ENCODE measurements at places on chromosomes 7 and 10. TPM values are rescaled to one million over a fixed set of nuclear protein-coding genes. Genes with fewer than 3 reads are reported as not detected.

Gene ST8SIA6
- 10.5 TPM for polyA plus RNA-seq

Gene WBP1L
- polyA plus RNA-seq: 40.9 TPM

Gene GCK
- 2.4 TPM for polyA plus RNA-seq

Gene NME8
- not detected for polyA plus RNA-seq

Gene CALCR
- not detected for polyA plus RNA-seq

Gene HSPA12A
- 13.8 TPM for polyA plus RNA-seq

Gene PAPOLB
- polyA plus RNA-seq: 0.13 TPM

Gene HDAC9
- 12.1 TPM for polyA plus RNA-seq

Gene KCTD7
- polyA plus RNA-seq: 31.3 TPM

Gene CHN2
- polyA plus RNA-seq: 3.9 TPM

Gene TWIST1
- polyA plus RNA-seq: 0.18 TPM

Gene CLRN3
- 0.15 TPM for polyA plus RNA-seq

Gene ADRA2A
- 0.29 TPM for polyA plus RNA-seq

Gene DNAH11
- 2.6 TPM for polyA plus RNA-seq

Gene GALNT17
- 10.7 TPM for polyA plus RNA-seq

Gene FRMPD2
- 1.6 TPM for polyA plus RNA-seq

Gene CYP26C1
- polyA plus RNA-seq: 0.05 TPM

Gene SNX10
- 8.4 TPM for polyA plus RNA-seq

Gene LRMDA
- 23.1 TPM for polyA plus RNA-seq

Gene C10orf95
- 2.1 TPM for polyA plus RNA-seq

Gene ASB4
- 1.7 TPM for polyA plus RNA-seq

Gene PILRB
- 52.3 TPM for polyA plus RNA-seq

Gene POM121C
- polyA plus RNA-seq: 78.5 TPM

Gene GRM3
- 0.30 TPM for polyA plus RNA-seq

Gene SPDYE2
- 6.1 TPM for polyA plus RNA-seq

Gene TMEM270
- polyA plus RNA-seq: not detected

Gene DNAJB12
- 26.3 TPM for polyA plus RNA-seq

Gene DRGX
- not detected for polyA plus RNA-seq

Gene PLAC9
- polyA plus RNA-seq: 59.4 TPM

Gene STAMBPL1
- 14.4 TPM for polyA plus RNA-seq

Gene FAM25C
- polyA plus RNA-seq: not detected

Gene GIMAP8
- 24.8 TPM for polyA plus RNA-seq

Gene ZNF518A
- polyA plus RNA-seq: 49.9 TPM

Gene CYP3A7
- polyA plus RNA-seq: 16.8 TPM

Gene FAM237B
- polyA plus RNA-seq: 0.17 TPM

Gene COL17A1
- 0.85 TPM for polyA plus RNA-seq

Gene SH2D4B
- polyA plus RNA-seq: 0.18 TPM
